Suppressor macrophage treated with lipopolysaccharide for 1 hour (primary cell): ENCODE measurements at places on chromosomes 3 and 15.

DNA sequence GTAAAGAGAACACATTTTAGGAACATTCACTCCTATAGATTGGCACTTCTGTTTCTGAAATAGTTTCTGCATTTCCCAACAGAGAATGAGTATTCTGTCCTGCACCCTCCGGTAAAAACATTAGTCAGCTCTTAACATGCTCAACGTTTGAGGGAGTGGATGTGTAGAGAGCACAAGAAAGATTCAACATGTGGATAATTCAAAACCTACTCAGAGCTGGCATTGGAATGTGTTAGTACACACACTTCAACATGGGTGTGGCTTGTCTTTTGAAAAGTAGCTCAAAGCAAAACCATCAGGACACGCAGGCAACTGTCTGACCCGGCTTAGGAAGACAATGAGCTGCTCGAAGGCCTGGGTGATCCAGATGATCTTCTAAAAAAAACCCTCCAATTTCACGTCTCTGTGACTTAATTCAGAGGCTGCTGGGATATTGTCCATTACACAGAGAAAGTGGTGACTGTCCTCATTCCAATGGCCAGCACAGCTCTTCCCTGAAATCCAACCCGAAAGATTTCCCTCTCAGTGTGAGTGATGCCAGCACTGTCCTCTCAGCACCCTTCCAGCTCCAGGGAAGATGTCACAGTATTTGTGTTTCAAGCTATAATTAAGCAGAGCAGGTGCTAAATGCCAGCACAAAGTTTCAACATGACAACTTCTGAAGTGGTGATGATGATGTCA lies 18.1 kb downstream of the FBN1 start:
- no peak for DNase-seq

DNA sequence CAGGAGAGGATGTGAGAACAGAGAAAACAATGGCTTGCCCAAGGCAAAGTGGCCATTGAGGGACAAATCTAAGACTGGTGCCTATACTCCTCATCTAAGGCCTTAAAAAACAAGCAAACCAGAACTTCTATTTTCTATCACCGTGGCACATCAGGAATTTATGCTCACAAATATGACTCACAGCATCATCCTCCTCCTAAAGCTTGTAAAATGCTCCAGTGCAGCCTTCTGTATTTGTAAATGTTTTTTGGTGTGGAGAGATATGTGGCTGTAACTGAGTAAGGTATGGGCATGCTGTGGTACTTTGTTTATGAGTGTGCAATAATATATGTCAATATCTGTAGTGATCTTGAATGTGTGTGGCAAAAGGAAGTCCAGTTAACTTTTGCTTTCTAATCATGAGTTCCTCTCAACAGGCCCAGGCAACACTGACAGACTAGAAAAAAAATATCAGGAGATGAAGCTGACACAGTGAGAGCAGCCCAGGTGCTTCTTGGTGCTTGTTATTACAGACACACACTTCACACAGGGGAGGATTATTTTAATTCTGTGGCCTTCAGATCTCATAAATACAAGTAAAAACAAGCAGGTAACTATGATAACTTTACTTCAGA lies 60.3 kb downstream of the CTNNB1 start:
- DNase-seq = no peak

DNA sequence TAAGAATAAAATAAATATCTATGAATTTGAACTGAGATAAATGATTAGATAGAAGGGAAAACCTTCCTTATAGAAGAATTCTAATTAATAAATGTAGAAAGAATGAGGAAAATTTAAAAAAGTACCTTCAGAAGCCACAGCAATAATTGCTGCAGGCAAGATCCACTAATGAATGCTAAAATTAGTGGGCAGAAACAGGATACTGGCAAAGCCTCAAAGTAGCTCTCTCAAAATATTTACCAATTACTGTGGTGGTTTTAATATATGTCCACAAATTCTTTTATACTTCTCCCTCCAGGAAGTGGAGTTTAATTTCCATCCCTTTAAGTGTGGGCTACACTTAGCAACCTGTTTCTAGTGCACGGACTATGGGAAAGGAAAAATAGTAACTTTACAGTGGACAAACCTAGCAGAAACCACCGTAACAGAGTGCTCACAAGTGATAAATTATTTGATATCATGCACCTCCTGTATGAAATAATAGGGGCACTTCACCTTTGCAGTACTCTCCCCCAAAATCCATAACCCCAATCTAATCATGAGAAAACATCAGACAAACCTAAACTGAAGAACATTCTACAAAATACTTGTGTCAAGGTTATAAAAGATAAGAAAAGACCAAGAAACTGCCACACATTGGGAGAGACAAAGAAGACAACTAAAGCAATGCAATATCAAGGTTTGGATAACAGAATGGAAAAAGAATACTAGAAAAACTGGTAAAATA lies 6.8 kb downstream of the PEAK1 start:
- DNase-seq = no peak

- no peak for DNase-seq
These were observed 200.2 kb upstream of the GOLGA6L4 start for GRCh38 chr15:84035399-84035766.

DNA sequence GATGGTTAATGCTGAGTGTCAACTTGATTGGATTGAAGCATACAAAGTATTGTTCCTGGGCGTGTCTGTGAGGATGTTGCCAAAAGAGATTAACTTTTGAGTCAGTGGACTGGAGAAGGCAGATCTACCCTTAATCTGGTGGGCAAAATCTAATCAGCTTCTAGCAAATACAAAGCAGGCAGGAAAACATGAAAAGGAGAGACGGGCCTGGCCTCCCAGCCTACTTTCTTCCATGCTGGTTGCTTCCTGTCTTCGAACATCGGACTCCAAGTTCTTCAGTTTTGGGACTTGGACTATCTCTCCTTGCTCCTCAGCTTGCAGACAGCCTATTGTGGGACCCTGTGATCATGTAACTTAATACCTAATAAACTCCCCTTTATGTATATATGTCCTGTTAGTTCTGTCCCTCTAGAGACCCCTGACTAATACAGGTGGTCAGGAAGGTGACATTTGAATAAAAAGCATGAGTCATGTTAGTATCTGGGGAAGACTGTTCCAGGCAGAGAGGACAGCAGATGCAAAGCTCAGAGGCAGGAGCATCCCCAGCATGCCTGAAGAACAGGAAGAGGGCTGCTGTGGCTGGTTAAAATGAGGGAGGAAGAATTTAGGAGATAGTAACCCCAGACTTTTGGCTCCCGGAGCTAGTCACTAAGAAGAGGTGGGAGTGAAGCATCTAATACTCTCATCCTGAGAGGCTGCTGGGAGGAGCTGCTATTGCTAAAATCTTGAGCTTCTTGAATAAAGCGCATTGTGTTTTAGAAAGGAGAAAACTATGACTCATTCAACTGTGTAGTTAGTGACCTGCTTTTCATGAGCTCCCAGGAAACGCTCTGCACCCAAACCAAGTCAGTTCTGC lies 207.4 kb upstream of the HES1 start:
- DNase-seq = no peak

DNA sequence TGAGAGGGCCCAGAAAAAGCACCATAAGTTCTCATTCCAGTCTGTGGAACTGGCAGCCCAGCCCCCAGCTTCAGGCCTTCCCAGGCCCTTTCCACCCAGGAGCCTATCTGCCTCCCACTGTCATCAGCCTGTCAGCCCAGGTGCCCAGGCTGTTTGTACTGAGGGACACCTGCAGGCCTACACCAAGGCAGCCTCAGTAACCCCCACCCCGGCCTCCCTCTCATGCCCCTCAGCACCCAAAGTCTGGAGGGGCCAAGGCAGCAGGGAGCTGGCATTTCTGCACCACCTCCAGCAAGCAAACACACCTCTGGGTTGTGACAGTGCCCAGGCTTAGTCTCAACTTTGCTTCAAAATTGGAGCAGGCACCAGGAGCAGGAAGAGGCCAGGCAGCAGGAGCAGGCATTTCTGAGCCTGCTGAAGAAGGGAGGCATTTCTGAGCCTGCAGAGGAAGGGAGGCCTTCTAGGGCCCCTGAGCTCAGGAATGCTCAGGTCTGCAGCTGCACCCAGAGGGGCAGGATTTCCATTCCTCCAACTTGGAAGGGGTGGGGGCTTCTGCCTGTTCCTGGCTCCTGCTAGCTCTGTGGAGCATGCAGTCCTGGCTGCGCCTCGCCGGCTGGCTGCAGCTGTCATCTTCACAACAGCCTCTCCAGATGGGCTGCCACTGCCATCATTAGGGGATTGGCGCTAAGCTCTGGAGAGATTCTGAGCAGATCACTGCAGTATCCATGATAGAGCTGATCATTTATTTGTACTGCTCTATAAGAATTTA lies 396.1 kb downstream of the UNC13C start:
- no peak for DNase-seq

GRCh38 chr3:98048586-98048985 lies 13.5 kb upstream of the GABRR3 start:
- no peak for DNase-seq

- no peak for DNase-seq
These were observed 170.6 kb downstream of the MINAR1 start for GRCh38 chr15:79602731-79603130.

DNA sequence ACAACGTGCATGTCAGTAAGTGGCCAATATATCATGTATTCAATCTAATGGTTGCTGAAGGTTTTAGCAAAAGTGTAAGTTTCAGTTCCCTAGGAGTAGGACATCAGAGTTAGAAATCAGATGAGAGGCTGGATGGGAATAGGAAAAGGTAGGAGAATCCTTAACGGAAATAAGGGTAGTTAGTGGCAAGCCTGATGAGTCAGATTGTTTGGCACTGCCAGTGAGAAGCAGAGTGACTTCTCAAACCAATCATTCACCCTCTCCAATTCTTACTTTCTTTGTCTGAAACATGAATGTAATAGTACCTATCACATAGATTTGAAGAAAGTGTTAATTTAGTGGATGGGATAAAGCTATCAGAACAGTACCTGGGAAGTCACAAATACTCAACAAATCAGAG lies 894.0 kb downstream of the NTRK3 start:
- DNase-seq = no peak

GRCh38 chr3:198106265-198106664 lies 146.2 kb downstream of the LMLN start:
- DNase-seq = no peak

DNA sequence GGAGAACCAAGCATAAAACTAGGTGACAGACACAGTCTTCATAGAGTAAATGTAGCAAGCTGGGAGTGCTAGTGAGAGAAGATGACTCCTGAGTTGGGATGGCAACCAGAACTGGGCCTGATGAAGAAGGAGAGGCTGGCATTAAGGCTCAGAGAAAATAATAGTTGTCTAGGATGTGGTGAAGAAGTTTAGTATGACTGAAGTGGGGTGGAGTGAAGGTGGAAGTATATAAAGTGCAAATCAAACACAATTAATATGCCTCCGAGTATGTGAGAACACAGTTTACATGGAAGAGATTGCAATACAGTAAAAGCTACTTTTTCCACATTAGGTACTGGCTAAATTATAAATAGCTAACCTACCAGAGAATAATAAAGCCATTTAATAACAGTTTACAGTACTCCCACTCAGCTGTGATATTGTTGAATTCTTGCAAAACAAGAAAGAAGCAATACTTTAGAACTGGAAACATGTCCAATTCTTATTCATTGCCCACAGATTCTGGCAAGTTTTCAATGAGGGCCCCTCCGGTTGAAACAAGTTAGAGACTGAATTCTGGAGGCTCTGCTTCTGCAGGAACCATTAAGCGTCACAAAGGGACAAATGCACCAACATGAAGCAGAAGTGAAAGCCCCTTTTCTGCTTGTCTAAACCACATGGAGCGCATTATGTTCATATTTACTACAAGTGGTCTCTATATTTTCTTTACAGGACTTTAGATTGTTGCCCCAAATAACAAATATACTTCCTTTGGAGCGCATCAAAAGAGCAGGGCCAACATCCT lies 243.7 kb downstream of the SLC9A9 start:
- DNase-seq = no peak

- no peak for DNase-seq
These were observed 168.8 kb upstream of the NDN start for GRCh38 chr15:23855947-23856346.

GRCh38 chr3:101936419-101937356 lies 87.4 kb downstream of the NFKBIZ start:
- DNase-seq = peak; percentile 95

- DNase-seq = no peak
These were observed 69.3 kb upstream of the CBLB start for GRCh38 chr3:105938101-105938500.

DNA sequence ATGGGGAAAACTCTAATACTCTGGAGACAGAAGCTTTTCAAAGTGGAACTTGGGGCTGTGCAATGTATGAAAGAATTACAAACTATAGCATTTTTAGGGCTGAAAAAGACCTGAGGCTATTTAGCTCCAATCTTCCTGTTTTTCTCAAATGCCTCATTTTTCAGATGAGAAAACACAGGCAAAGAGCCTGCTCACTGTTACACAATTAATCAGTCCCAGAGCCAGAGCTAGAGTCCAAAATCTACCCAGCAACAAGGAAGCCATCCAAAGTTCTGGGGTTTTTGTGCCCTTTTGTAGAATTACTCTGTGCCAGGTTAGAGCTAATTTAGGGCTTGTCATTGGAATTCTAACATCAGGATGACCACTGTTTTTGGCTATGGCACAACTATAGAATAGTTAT lies 45.5 kb downstream of the GPR149 start:
- DNase-seq = no peak

DNA sequence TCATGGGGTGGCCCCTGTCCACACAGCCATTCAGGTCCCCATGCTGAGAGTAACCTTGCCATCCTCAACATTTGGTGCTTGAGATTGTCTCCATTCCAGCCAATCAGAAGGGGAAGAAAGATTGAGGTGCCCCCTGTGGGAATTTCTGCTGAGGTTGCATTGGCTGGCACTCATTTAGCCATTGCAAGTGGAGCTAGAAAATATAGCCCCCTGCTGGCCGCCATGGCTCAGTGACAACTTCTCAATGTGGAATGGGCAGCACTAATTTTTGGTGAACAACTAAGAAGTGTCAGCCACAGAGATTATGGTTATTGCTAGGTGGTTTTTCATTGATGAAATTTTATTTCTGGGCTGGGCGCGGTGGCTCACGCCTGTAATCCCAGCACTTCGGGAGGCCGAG lies 22.0 kb downstream of the COL6A6 start:
- DNase-seq = peak; percentile 46

GRCh38 chr3:148896062-148896461 lies 31.0 kb downstream of the CPA3 start:
- no peak for DNase-seq

DNA sequence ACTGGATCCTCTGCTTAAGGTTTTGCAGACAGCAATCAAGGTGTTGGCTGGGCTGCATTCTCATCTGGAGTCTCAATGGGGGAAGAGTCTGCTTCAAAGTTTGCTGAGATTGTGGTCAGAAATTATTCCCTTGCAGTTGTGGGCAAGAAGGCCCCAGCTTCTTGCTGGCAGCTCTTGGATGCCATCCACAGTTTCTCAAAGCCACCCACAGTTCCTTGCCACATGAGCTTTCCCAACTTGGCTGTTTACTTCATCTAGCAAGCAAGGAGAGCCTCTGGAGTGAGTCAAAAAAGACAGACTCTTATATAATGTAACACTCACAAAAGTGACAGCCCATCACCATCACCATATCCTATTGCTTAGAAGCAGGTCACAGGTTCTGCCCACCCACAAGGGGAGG lies 62.1 kb upstream of the ABHD2 start:
- no peak for DNase-seq
